ENCODE measurements at places on chromosomes 11 and 22. TPM values are rescaled to one million over a fixed set of nuclear protein-coding genes. Genes with fewer than 3 reads are reported as not detected.

DNA sequence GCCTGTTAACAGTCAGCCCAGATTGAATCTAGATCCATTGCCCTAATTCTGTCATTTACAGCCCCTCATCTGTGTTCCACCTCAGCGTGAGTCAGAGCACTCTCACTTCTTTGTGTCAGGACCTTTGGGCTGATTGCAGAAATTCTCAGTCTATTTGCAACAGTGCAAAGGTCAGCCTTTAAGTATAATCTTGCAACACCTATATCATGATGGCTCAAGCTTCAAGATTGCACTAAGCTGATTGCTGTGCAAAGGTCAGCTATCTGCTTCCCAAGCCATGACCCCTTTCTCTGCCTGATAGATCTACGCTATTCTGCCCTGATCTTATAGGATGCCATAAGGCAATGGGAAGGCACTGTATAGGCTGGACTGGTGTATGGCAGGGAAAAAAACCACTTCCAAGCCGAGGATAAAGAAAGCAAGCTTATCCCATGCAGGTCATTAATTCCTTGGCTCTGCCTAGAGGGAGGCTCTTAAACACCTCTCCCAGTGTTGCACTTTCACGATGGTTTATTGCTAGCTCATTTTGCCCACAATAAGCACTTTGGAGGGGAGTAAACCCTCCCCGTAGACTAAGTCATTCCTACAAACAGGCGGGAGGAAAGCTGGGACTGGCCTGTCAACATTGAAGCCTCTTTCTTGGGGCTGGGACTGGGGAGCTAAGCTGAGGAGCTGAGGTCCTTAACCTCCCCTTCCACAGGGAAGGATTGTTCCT, 100.6 kb downstream of the RRAS2 start:
- peak; percentile 60 for DNase-seq

GRCh38 chr11:124737638-124738305, 2.0 kb upstream of the NRGN start:
- DNase-seq: no peak

DNA sequence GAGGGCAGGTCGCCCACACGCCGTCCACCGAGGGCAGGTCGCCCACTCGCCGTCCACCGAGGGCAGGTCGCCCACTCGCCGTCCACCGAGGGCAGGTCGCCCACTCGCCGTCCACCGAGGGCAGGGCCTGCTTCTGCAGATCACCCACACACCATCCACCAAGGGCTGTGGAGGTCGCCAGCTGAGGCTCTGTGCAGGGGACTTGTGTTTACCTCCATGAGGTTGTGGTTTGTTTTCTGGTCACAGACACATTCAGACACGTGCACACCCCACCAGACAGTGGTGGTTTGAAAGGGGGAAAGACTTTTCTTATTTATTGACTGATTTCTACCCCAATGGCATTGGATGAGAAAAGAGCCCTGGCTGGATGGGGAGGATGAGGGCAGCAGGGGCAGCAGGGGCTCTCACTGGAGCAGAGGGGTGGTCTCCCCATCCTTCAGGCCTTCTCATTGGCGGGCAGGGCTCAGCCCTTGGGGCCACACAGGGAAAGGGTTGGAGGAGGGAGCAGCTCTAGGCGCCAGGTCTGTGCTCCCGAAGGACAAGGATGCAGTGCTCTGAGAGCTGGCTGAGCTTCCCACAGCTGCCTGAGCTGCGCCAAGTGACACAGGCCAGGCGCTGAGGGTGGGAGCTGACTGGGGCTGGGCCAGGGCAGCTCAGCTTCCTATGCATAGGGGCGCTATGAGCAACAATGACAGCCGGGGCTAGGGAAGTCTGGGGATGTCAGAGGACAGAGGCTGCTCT, 252.6 kb upstream of the B3GAT1 start:
- no peak for DNase-seq

DNA sequence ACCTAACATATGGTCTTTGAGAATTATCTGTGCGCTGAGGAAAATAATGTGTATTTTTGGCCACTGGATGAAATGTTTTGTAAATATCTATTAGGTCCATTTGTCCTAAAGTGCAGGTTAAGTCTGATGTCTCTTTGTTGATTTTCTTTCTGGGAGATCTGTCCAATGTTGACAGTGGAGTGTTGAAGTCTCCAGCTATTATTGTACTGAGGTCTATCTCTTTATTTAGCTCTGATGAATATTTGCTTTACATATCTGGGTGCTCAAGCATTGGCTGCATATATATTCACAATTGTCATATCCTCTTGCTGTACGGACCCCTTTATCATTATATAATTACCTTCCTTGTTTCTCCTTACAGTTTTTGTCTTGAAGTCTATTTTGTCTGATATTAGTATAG, 833.8 kb downstream of the DLG2 start:
- DNase-seq: no peak

GRCh38 chr11:3879216-3879966, 23.9 kb downstream of the STIM1 start:
- DNase-seq: no peak

DNA sequence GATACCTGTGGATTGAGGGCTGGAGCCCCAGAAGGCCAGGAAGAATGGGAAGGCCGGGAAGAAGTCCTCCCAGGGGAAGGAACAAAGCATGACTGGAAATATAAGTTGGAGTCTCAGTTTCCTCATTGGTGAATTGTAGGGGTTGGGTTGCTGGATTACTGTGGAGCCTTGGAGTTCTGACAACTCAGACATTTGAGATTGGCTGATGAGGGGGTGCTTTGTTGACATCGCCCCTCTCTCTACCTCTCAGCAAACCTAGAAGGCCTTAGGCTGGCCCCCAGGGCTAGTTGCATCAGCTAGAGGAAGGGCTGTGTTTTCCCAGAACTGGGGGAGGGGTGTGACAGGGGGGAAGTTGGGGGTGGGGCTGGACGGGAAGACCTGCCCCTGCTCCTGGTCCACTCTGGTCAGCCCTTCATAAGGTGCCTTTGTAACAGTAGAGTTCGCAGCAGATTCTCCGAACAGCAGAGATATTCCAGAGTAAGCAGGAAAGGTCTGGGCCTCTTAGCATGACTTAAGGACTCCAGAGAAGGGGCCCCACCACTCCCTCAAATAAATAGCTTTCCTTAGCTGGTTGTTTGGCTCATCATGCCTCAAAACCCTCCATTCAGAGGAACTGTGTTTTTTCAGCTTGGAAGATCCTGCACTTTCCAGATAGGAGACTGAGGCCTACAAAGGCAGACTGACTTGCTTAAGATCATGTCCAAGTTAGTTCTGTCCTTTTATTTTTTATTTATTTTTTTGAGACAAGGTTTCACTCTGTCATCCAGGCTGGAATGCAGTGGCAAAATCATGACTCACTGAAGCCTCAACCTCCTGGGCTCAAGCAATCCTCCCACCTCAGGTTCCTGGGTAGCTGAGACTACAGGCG, 12.5 kb upstream of the THRSP start:
- DNase-seq: no peak

- DNase-seq: no peak
These were observed 274.6 kb downstream of the BUD13 start for GRCh38 chr11:116498161-116498560.

DNA sequence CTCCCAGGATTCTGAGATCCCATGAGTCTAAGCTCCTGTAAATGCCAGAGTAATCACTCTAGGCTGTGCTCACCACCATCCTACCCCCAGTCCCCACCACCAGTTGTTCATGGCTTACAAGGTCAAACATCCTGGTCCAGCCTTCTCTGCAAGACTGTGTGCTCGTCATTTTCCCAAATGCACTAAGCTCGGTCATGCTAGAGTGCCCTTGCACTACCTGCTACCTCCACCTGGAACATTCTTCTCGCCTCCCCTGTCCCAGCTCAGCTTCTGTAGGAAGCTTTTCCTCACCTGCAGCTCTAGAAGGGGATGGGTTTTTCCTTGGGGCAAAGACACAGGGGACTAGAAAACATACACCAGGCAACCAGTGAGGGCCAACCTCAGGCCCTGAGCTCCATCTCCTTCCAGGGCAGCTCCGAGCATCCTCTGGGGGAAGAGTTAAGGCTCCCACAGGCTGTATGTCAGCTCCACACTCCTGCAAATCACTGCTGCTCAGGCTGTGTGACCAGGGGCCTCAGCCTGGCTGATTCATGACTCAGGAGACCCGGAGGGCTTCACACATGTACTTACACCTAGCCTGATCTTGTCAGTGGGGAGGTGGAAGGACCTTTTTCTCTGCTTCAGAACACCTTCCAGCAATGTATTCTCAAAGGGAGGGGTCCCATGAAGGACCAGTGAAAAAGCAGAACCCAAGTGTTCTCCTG, 37.2 kb upstream of the CSNK2A3 start:
- DNase-seq: no peak

GRCh38 chr22:25098445-25099081, 101.1 kb upstream of the CRYBB3 start:
- DNase-seq: no peak

- no peak for DNase-seq
These were observed 30.4 kb downstream of the OR6Q1 start for GRCh38 chr11:58060939-58061672.

DNA sequence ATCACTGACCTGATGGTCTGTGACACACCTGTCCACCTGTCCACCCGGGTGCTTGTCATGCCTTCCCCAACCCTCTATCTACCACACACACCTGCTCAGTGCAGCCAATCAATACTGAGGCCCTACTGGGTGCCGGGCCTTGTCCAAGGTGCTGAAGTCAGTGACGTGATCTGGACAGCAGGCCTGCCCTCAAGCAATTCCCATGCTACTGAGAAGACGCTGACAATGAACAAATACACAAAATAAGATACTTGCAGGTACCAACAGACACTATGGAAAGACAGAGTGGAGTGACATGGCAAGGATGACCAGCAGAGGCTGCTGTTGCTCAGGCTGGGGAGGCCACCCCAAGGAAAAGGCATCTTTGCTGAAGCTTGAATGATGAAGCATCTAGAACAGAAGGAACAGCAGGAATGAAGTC, 21.2 kb downstream of the PLAAT3 start:
- peak; percentile 18 for DNase-seq

GRCh38 chr22:34688825-34689224, 377.1 kb upstream of the ISX start:
- no peak for DNase-seq

- no peak for DNase-seq
These were observed 116.1 kb downstream of the ATXN10 start for GRCh38 chr22:45787759-45788158.

GRCh38 chr22:35887296-35887875, 141.2 kb downstream of the RBFOX2 start:
- no peak for DNase-seq

- no peak for DNase-seq
These were observed 57.7 kb downstream of the DGCR2 start for GRCh38 chr22:19064354-19065054.

DNA sequence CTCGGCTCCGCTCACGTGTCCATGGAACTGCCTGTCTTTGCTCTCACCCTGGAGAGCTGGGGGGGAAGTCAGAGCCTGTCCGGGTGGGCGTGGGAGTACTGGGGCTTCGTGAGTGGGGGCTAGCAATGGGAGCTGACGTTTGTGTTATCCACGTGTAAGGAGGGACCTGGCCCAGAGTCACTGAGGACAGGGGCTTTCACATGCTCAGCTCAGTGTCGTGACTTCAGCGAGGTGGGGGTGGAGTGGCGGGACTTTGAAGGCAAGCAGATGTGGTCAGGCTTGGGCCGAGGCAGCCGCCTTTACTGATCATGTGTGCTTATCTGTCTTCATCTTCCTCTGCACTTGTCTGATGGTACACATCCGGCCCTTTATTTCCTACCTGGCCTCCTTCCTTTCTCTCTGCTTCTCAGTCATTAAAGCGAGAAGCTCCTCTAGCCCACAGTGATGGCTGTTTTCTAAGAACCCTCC, 113.1 kb upstream of the NNMT start:
- DNase-seq: peak; percentile 58

DNA sequence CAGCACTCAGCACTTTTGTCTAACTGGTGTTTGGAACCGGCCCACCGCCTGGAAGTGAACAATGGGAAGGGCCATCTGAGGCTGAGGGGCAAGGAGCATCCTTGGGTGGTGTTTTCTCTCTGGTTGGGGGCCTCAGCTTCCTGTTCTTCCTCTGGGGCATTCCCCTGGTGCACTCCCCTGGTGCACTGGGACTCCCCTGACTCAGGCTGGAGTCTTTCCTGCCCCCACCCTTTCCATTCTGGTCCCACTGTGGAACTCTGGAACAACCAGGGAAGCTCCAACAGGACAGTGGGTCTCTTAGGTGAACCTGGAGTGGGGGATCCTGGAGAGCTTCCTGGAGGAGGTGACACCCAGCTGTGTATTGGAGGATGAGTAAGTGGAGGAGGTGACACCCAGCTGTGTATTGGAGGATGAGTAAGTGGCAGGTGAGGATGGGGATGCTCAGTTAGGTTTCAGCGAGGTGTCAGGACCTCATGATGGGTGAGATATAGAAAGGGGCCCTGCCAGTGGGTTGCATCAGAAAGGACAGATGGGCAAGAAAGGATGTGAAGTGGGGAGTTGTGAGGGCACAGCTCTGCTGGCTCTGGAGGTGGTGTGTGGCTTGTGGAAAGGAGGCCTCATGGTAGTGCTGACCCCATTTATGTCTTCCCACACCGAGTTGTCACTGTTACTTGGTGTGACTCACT, 132.1 kb downstream of the OSBP2 start:
- DNase-seq: no peak

- no peak for DNase-seq
These were observed 6.9 kb upstream of the COPB1 start for GRCh38 chr11:14506532-14506931.

DNA sequence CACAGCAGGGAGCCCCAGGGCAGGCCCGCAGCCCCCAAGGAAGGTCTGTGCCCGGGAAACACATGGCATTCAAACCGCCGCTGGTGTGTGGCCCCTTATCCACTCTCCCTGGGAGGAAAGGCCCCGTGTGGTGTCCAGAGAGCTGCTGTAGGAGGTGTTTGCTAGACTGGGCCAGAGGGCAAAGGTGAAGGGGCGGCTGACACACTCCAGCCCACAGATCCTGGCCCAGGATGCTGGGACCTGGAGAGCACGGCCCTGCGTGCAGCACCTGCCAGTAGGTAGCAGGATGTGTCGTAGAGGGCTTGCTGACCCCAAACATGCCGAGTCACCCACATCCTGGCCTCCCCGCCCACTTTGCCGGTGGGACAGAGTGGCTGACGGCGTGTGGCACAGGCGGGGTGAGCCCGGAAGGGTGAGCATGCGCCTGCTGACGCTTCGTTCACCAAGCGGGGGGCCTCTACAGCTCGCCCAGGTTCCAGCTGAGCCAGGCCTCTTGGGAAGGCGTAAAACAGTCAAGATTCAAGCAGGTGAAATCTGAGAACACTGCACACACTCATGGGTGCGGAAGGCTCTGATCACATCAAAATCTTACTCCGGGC, 11.0 kb downstream of the OSBPL5 start:
- DNase-seq: no peak

KCNJ4 gene
- not detected for total RNA-seq

NEAT1 gene
- total RNA-seq: 656 TPM

TNRC6B gene
- 48.7 TPM for total RNA-seq

AGBL2 gene
- total RNA-seq: 3.3 TPM

RASD2 gene
- 8.5 TPM for total RNA-seq

IFITM1 gene
- 109 TPM for total RNA-seq

APOL6 gene
- 34.8 TPM for total RNA-seq

IGLL1 gene
- total RNA-seq: not detected

FBLN1 gene
- 84.8 TPM for total RNA-seq

BATF2 gene
- 12.3 TPM for total RNA-seq

CALCA gene
- total RNA-seq: not detected

ST14 gene
- 335 TPM for total RNA-seq
